ENCODE measurements at places on chromosomes 7 and 10.

DNA sequence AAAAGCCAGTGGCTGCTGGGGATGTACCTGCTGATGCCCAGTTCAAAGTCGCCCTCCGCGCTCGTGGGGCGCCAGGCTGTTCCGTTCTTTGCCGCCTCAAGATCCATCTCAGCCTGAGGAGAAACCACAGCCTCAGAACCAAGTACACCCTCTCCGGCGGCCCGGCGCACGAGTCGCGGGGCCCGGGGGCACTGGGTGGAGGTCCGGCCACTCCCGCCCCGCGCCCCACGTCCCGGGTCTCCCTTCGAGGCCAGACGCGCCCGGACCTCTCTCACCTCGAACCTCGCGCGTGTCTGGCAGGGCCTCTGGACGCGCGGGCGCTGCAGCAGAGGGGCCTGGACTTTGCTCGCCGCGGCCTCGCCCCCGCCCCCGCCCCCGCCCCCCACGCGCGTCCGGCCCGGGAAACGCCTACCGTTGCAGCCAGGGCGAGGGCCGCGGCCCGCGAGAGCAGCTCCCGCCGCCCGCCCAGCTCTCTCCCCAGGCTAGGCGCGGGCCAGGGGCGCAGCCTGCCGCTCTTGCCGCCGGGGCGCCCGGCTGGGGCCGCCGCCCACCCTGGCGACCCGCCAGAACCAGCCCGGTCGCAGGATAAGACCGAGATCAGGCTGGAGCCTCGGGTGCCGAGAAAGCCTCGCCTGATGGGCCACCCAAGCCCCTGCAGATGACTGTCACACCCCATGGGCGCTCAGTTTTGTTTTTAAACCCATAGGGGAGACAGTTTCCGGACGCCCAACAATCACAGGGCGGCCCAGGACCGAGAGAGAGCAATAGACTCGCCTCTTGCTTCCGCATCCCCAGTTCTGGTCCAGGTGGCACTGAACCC, at the start of gene ABCB4:
ABCB4 (minus strand) TSS at position 322 of the 820 bp plus-strand sequence; CDS start at position 107, 215 bp downstream.
- DNase-seq = peak; percentile 49

DNA sequence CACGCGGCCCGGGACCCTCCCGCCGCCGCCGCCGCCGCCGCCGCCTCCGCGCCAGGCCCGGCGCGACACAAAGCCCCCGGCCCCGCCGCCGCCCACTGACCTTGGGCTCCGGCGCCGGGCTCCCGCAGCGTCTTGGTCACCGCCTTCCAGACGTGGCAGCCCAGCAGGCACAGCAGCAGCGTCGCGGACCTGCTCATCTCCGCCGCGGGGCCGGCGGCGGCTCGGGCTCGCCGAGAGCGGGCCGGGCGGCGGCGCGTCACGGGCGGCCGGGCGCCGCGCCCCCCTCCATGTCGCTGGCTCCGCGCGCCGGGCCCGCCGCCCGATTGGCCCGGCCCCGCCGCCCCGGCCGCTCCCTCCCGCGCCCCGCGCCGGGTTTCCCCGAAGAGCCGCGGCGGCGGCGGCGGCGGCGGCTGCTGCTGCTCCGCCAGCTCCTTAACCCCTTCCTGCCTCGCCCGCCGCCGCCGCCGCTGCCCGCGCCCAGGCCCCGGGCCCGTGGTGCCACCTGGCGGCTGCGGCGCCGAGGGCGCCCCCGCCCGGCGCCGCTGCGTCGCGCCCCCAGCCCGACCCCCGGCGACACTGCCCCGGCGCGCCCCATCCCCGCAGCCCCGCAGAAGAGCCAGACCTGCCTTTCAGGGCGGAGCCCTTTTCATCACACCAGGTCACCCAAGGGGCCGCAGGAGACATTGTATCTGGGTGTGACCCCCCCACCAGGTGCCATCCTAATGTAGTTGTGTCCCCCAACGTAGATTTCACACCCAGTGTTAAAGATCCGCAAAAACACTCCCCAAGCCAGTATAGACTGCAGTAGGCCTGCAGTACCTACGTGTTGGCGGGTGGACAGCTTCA, at the start of gene FAM171A1:
FAM171A1 (minus strand) TSS at position 434 of the 846 bp plus-strand sequence; CDS start at position 197, 237 bp downstream.
- peak; percentile 69 for DNase-seq

DNA sequence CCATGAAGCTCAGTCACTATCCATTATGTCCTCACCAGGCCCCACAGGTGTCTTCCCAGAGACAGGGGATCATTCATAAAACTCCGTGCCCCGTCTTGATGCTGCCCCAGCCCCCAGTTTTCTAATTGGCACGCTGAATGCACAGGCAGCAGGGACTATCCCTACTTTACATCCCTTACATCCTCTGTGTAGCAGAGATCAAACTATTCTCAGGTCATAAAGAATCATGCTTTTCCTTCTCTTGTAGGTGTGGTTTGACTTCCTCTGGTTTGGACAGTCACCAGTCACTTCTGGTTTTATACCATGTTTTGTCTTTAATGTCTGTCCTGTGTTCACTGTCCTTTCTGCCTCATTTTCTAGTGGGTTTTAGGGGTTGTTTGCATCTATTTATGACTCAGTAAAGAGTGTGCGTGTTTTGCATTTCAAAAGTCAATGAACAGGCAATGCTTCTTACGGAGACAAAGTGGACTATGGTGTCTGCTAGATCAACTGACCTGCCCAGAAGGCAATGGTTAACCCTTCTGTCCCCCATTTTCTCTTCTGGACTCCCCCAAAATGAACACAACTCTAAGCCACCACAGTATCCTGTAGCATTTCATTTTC, 140.4 kb upstream of the NPVF start:
- DNase-seq = no peak

- no peak for DNase-seq
Observed at GRCh38 chr7:55180963-55181542, 162.2 kb downstream of the EGFR start.

DNA sequence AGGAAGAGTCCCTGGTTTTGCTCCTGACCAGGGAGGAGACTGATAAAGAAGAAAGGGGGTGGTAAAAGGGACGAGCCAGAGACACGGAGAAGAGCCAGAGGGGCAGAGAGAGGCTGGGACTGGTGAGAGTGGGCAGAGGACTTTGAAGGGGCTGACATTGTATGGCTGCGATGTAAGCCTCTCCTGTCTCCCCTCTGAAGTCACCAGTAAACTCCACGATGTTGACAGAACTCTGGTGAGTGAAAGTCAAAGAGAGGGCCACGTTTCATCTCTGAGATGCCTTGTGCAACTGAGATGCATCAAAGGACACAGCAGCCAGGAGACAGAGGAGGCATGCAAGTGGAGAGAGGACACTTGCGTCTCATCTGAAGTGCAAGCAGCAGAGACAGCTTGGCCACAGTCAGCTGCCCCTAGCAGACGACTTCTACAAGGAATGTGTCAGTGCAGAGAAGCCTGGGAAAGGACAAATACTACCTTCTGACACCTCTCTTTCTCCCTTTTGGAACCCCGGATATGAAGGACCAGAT, 54.3 kb downstream of the SMKR1 start:
- no peak for DNase-seq

- no peak for DNase-seq
Observed at GRCh38 chr10:93879273-93879672, 14.5 kb upstream of the SLC35G1 start.

All from BE2C (cell line).